ENCODE measurements at places on chromosomes 3 and 15.

- DNase-seq, result no peak
Observed at GRCh38 chr3:15221574-15222217, 15.7 kb downstream of the CAPN7 start.

DNA sequence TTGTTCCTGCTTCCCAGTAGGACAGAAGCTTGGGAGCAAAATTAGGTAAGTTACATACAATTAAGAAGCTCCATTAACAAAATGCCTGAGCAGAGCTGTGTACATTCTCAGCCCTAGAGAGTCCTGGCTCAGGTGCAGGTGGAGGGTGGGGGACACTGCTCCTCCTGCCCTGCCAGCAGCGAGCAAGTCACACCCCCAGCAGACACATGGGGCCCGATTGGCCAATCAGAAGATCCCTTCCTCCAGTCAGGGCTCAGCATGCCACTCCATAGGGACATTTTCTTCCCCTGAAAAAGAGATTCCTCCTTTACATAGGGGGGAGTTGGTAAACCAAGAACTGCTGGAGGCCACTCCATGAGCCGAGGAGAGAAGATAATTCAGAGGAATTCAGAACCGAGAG is 62.1 kb downstream of the PLXNA1 start:
- no peak for DNase-seq

DNA sequence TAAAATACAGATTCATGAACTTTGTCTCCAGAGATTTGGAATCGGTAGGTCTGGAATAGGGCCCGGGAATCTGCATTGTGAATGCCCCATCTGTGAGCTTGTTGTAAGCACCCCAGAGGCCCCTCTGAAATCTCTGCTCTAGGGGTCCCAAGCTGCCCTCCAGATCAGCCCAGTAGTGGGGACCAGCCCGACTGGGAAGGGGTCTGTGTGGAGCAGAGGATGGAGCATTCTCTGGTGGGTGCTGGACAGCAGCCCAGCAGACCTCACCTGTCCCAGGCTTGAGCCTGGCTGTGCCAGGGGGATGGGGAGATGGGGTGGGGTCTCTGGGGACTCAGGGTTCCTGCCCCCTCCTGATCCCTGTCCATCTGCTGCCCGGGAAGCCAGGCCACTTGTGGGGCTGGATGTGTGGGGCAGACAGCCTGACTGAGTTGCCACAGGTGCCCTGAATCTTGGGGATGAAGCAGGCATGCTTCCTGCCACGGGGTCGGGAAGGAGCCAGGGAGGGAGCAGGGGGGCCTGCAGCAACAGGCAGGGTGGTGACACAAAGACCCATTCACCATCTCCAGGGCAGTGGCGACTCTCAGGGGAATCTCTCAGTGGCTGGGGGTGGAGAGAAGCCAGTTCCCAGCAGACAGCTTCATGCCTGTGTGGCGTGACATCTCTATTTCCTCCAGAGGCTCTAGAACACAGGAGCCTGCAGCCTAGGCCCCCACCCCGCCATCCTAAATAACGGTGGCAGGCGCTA is 99.3 kb downstream of the WNT7A start:
- no peak for DNase-seq

DNA sequence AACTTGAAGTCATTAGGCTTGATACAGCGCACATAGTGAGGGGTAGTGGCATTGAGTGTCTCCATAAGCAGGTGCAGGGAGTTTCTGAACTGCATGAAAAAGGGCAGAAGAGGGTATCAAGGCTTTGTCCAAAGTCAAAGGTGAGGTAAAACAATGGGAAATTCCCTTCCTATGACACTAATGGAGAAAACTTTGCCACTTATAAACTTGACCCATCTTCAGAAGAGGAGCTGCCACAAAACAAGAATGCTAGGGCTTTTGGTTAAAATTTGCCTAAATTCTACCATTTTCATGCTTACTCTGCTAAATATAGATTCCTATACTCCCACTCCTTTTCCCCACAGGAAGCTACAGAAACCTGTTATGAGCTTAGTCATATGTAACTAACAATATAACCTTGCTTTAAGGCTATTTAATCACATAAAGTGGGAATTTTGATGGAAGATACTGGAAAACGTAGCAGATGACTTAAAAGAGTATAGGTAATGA is 87.5 kb upstream of the MYO5C start:
- DNase-seq, result no peak

- no peak for DNase-seq
Observed at GRCh38 chr3:20108869-20109268, 68.6 kb downstream of the KAT2B start.

DNA sequence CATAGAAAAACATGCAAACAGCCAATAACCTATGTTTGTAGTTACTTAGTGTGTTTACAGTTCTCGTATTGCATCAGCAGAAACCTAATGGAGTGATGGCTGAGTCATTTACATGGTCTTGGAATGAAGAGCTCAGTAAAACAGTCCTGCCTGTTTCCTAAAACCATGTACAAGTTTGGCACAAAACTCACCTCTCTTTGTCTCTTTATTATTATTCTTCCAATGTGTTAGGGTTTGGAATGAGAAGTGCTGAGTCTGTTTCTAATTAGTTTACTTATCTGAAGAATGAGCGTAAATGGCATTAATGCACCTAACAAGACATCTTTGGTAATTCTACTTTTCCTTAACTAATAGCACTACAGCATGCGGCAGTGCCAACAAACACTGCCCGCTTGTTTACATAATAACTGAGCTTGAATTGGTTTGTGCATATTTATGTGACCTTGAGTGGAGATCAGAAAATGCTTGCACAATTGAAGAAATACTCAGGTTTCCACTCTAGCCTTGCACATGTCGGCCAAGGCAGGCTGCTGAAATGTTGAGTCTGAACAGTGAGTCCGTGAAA is 385.4 kb upstream of the SEMA6D start:
- DNase-seq, result no peak

GRCh38 chr3:125067225-125067624 is 11.4 kb upstream of the HEG1 start:
- DNase-seq, result no peak

DNA sequence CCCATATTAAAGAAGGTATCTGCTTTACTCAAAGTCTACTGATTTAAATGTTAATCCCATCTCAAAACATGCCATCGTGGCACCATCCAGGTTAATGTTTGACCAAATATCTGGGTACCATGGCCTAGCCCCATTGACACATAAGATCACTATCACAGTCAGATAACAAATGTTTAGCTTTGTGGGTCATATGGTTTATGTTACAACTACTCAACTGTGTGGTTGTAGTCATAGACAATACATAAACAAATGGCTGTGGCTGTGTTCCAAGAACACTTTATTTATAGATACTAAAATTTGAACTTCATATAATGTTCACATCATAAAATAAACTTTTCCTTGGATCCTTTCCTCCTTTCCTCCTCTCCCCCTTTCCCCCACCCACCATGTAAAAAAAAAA is 9.8 kb upstream of the SNRPN start:
- DNase-seq, result no peak

GRCh38 chr15:63447017-63447676 is 57.2 kb upstream of the USP3 start:
- no peak for DNase-seq

- DNase-seq, result no peak
Observed at GRCh38 chr15:63283126-63283525, 5.7 kb downstream of the APH1B start.

GRCh38 chr3:49124203-49124602 is 3.6 kb upstream of the USP19 start:
- no peak for DNase-seq

DNA sequence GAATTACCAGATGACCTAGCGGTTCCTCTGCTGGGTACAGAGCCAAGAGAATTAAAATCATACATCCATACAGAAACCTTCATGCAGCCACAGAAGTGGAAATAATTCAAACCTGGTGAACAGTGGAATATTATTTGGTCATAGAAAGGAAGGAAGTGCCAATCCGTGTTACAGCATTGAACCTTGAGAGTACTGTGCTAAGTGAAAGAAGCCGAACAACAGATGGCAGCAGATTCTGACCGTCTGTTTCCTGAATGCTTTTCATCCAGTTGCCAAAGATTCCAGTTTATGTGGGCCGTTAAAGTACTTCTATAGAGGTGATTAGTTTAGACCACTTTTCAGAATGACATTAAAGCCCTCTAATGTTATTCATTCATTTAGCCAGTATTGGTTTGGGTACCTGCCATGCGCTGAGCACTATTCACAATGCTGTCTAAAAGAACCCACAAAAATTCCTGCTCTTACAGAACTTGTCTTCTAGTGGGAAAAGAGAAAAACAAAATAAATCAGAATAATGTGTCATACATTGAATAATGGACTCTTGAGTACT is 45.8 kb upstream of the SENP5 start:
- no peak for DNase-seq

DNA sequence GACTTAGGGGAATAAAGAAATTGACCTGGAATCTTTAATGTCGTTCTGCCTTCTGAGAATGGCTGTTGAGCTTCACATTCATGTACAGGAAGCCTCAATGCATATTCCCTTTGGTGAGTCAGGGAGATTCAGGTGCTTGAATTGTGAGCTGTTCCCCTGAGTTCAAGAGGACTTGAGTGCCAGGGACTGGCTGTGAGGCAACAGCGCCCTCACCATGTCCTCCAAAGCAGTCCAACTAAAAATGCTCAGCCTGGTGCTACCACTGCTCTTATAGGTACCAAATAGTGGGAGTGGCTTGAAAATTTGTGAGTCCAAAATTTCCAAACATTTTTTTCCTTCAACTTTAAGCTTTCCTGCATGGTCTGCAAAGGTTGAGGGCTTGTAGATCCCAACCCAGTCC is 54.1 kb downstream of the LEO1 start:
- DNase-seq, result no peak

- no peak for DNase-seq
Observed at GRCh38 chr15:98480844-98481243, 167.5 kb upstream of the IGF1R start.

GRCh38 chr3:177361081-177361938 is 164.0 kb upstream of the TBL1XR1 start:
- no peak for DNase-seq

GRCh38 chr3:190252080-190252479 is 70.2 kb downstream of the CLDN1 start:
- DNase-seq, result no peak

DNA sequence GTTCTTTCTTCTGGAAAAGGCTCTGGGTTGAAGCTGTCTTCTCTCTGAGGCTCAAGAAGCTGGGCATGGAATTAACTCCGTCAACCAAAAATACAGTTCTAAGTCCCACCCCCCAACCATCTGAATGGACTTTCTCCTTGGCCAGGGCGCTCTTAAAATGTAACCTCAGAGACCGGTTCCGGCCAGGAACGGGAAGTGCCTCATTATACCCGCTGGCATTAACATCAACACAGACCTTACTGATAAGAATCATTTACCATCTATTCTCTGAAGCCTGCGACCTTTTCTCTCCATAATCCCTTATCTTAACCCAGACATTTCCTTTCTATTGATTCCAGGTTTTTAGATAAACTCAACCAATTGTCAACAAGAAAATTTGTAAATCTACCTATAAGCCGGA is 64.7 kb downstream of the ATP1B3 start:
- DNase-seq, result no peak

Measured in stimulated activated CD8-positive, alpha-beta memory T cell treated with anti-CD3 and anti-CD28 coated beads, Interleukin-2, amount 100 ng/mL, for 1 hour (primary cell).